ENCODE measurements at places on chromosomes 3 and 15.

GRCh38 chr15:68010361-68011153, 43.6 kb upstream of the PIAS1 start:
- DNase-seq = no peak

DNA sequence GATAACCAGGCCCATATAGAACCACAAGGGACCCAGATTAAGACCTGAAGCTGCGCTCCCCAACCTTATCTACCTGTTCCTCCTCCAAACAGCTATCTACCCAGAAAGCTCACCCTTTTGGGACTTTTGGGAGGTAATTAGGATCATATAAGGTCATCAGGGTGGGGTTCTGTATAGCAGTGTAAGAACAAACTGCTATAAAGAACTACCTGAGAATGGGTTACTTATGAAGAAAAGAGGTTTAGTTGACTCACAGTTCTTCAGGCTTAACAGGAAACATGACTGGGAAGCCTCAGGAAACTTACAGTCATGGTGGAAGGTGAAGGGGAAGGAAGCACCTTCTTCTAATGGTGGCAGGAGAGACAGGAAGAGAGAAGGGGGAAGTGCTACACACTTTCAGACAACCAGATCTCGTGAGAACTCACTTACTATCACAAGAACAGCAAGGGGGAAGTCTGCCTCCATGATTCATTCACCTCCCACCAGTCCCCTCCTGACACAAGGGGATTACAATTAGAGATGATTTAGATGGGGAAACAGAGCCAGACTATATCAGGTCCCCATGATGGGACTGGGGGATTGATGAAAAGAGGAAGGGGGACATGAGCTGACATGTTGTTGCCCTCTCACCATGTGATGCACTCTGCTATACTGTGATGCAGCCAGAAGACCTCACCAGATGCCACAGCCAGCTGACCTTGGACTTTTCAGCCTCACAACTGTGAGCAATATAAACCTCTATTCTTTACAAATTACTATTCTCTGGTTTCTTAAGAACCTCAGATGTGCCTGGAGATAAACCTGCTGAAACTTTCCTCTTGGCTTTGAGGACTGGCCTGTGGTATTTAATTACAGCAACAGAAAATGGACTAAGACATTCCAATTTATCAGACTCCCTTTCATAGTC, 15.3 kb upstream of the FMN1 start:
- no peak for DNase-seq

- no peak for DNase-seq
Observed at GRCh38 chr3:78907367-78907766, 860.4 kb downstream of the ROBO1 start.

GRCh38 chr15:70132139-70132538, 34.4 kb upstream of the TLE3 start:
- DNase-seq = peak; percentile 25

DNA sequence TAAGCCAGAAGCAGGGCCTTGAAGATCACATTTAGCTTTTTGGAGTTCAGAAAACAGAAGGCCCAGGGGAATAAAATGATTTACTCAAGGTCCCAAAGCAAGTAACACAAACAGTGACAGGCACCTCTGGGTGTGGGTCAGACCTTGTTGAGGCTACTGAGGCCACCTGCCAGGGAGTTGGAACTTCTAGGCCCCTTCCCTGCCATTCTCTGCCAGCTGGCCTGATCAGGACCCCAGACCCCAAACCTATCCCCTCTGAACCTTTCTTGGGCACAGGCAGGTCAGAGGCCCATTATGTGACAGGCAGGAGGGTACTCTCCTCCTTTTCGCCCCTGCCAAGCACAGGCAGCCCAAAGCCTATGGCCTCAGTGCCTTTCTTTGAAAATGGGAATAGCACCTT, 49.4 kb upstream of the ATP2B2 start:
- no peak for DNase-seq

DNA sequence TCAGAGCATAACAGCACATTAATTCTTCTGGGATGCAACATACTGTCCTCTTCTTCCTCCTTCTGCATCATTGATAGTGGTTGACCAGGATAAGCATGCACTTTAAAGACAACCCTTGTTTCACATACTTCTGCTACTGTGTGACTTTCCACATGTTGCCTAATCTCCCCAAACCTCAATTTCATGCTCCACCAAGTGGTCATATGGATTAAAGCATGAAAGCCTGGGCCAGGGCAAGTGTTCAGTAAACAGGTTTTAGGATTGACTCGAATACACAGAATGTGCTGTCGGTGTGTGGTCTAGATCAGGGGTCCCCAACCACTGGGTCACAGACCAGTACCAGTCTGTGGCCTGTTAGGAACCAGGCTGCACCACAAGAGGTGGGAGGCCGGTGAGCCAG, 22.5 kb upstream of the BFSP2 start:
- DNase-seq = peak; percentile 68

DNA sequence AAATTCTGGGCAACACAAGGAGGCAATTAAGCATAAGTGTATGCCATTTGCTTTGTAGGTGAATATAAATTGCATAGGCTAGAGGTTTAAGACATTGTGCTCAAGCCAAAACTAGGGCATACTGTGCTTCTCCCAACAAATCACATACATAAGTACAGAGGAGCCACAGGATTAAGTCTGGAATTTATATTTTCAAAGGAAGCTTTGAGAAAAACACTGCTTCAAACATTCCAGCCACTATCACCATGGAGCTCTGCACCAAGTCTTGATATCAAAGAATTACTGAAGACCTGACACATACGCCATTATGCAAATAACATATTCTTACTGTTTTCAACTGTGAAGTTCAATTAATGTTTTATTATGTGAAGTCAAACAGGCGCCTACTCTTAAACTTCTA, 119.4 kb upstream of the NPHP3 start:
- DNase-seq = no peak

DNA sequence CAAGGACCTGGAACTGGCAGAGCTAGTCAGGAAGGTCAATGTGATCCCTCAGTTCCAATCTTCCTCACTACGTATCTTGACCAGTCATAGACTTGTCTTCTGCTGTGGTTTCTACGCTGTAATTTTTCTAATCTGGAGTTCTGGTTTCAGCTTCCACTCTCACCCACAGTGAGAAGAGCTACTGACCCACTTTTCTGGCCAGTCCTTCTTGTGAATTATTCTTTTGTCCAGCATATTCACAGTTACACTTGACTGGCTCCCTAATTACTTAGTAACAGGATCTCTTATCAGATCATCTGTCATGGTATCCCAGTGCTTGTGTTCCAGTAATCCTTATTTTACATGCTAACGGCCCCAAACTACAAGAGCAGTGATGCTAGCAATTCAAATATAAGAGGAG, 72.4 kb upstream of the MME start:
- no peak for DNase-seq

DNA sequence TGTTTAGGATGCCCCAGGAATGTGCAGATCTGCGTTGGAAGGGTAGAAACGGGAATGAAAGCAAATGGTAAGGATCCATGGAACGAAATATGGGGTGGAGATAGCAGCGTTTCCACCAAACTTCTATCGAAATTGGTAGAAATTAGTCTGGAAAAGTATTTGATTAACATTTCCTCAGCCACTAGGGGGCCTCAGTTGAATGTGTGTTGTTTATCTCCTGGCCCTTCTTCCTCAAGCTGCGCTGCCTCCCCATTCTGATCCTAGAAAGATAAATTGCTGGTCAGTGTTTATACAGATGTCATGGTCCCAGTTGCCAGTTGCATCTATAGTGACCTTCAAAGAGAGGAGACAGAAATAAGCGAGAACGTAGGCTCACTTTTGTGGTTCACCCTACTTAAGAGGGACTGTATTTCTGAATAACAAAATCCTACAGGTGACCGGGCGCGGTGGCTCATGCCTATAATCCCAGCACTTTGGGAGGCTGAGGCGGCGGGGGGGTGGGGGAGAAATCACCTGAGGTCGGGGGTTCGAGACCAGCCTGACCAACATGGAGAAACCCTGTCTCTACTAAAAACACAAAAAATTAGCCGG, 457.1 kb downstream of the SQOR start:
- peak; percentile 36 for DNase-seq

GRCh38 chr3:184259878-184260723, 1.3 kb downstream of the CAMK2N2 start:
- no peak for DNase-seq
